ENCODE measurements at places on chromosomes 4 and X. TPM values are rescaled to one million over a fixed set of nuclear protein-coding genes. Genes with fewer than 3 reads are reported as not detected.

ASB12 gene
- polyA plus RNA-seq = not detected

MAGEC1 gene
- not detected for polyA plus RNA-seq

MAGEA2B gene
- not detected for polyA plus RNA-seq

H2BW2 gene
- not detected for polyA plus RNA-seq

CLCN5 gene
- 2.0 TPM for polyA plus RNA-seq

TBC1D9 gene
- polyA plus RNA-seq = 4.6 TPM

GAR1 gene
- 42.7 TPM for polyA plus RNA-seq

PLAC8 gene
- polyA plus RNA-seq = 0.79 TPM

MGAT4D gene
- polyA plus RNA-seq = not detected
